ENCODE measurements at places on chromosomes 5 and 9.

- no peak for DNase-seq
Measured at GRCh38 chr5:33370466-33370859, 70.3 kb upstream of the TARS1 start.

DNA sequence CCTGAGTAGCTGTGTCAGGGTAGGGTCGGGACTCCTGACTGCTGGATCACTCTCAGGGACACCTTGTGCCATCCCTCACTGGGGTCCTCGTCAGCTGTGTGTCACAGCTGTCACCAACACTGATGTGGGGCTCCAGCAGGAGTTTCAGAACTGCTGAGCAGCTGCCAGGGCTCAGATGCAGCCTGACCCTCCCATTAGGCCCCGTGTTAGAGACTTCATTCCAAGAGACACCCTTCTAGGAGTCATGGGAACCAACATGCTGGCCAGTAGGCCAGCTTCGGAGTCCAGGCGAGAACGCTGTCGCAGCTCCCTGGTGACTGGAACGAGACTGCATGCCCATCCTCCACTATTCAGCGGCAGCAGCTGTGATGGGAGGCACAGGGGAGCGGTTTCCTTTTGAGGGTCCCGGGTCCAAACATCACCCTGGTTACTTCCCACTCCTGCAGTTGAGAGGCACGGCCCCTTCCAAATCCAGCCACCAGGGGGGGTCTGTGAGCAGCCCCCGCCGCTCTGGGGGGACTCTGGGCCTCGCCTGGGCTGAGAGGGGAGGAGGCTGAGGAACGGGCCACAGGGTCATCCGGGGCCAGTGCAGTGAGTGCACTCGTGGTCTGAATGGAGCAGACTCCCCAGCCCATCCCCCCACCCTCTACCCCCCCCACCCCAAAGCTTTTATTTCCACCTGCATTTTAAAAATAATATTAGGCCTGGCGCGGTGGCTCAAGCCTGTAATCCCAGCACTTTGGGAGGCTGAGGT lies 12.6 kb upstream of the TCF7 start:
- no peak for DNase-seq

- DNase-seq = no peak
Measured at GRCh38 chr5:133112026-133112660, 60.3 kb downstream of the HSPA4 start.

DNA sequence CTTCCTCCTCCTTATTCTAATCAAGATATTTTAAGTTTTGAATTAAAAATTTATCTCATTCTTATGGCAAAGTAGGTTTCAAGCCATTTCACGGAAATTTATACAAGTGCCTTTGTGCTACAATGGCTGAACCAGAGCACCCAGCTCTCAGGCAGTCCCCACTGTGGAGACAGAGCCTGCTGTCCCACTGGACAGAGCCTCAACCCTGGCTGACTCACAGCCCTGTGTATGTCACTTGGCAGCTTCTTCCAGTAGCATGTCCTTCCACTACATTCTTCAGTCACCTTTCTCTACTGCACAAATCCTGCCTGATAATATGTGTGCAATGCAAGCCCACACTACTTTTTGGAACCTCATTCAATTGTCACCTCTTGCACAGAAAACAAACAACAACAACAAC lies 253.1 kb downstream of the PDE4D start:
- no peak for DNase-seq

GRCh38 chr5:123987956-123988355 lies 476.0 kb downstream of the CSNK1G3 start:
- DNase-seq = no peak

Data from stimulated activated CD4-positive, alpha-beta T cell treated with anti-CD3 and anti-CD28 coated beads, TNF-alpha, amount 100 ng/mL, for 24 hours (primary cell).